Activated CD4-positive, alpha-beta T cell treated with anti-CD3 and anti-CD28 coated beads, Interleukin-2, amount 10 ng/mL, durations not matched to agents 7 days and 5 days (primary cell): ENCODE measurements at places on chromosomes 13 and 19. TPM values are rescaled to one million over a fixed set of nuclear protein-coding genes. Genes with fewer than 3 reads are reported as not detected.

Gene CGB1
- total RNA-seq, result not detected

Gene TMC4
- 4.6 TPM for total RNA-seq

Gene ZGLP1
- total RNA-seq, result 3.4 TPM

Gene ATP8B3
- total RNA-seq, result 22.2 TPM

Gene CLDN10
- not detected for total RNA-seq

Gene CGB5
- not detected for total RNA-seq

Gene ZNF681
- total RNA-seq, result 5.2 TPM

Gene YJU2
- total RNA-seq, result 24.8 TPM

Gene KIR2DL4
- total RNA-seq, result 0.30 TPM

Gene KDELR1
- total RNA-seq, result 81.6 TPM

Gene LYPD3
- 0.73 TPM for total RNA-seq

Gene ATF5
- 12.1 TPM for total RNA-seq

Gene LSM4
- total RNA-seq, result 156 TPM

Gene MCF2L
- total RNA-seq, result 1.2 TPM

Gene HPN
- total RNA-seq, result not detected

Gene GSX1
- total RNA-seq, result not detected
